ENCODE measurements at places on chromosomes 5 and 9.

DNA sequence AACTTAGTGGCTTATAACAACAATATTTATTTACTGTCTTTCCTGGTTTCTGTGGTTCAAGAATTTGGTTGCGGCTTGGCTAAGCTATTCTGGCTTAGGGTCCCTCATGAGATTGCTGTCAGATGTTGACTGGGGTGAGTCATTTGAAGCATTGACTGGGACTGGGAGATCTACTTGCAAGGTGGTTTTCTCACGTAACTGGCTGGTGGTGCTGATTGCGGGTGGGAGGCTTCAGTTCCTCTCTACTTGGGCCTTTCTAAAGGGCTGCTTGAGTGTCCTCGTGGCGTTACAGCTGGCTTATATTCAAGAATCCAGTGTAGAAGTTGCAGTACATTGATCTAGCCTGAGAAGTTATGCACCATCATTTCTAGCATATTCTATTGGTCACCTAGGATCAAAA, 218.5 kb upstream of the ELAVL2 start:
- DNase-seq = no peak

GRCh38 chr9:129720181-129720864, 32.5 kb downstream of the PTGES start:
- DNase-seq = no peak

DNA sequence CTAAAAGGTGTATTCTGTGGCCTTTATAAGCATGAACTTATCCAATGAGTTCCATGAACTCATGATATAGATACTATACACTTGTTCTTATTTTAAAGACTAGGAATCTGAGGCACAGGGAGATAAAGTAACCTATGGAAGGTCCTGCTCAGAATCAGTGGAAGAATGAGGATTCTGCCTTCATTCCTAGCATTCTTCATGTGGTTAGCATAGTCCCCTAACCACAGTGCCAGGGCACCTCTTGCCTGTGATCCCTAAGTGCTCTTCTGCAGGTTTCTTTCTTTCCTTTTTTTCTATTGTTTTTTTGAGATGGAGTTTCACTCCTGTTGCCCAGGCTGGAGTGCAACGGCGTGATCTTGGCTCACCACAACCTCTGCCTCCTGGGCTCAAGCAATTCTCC, 174.1 kb downstream of the C9orf152 start:
- DNase-seq = peak; percentile 28

GRCh38 chr9:136351252-136351800, 12.2 kb downstream of the DNLZ start:
- no peak for DNase-seq

GRCh38 chr9:108443741-108444140, 412.0 kb downstream of the ACTL7B start:
- DNase-seq = peak; percentile 25

DNA sequence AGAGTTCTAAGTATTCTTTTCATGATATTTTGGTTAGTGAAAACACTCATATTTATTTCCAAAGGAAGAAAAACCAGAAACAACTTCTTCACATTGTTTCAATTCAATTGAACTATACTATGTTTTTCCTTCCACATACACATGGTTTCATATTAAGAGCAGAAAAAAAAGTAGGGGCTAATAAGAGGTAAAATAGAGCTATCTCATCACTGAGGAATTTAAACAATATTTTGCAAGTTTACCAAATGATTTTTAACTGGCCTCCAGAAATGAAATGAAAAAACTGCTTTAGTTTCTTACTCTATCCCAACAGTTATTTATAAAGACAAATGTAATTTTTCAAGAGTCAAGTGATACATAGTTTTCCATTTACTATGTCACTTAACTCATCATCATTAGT, 233.5 kb downstream of the RFX3 start:
- no peak for DNase-seq

DNA sequence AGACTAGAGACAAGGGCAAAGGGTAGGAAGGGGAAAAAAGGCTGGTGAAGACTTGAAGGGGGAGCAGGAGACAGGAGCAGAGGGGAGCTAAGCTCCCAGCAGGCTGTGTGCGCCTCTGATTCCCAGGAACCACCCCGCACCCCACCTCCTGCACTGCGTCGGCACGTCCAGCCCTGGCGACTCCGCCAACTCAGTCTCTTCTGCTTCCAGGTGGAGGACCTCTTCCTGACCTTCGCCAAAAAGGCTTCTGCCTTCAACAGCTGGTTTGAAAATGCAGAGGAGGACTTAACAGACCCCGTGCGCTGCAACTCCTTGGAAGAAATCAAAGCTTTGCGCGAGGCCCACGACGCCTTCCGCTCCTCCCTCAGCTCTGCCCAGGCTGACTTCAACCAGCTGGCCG, 30.5 kb downstream of the DYNC2I2 start:
- no peak for DNase-seq

GRCh38 chr9:128638580-128638979, 18.1 kb downstream of the DYNC2I2 start:
- DNase-seq = no peak

DNA sequence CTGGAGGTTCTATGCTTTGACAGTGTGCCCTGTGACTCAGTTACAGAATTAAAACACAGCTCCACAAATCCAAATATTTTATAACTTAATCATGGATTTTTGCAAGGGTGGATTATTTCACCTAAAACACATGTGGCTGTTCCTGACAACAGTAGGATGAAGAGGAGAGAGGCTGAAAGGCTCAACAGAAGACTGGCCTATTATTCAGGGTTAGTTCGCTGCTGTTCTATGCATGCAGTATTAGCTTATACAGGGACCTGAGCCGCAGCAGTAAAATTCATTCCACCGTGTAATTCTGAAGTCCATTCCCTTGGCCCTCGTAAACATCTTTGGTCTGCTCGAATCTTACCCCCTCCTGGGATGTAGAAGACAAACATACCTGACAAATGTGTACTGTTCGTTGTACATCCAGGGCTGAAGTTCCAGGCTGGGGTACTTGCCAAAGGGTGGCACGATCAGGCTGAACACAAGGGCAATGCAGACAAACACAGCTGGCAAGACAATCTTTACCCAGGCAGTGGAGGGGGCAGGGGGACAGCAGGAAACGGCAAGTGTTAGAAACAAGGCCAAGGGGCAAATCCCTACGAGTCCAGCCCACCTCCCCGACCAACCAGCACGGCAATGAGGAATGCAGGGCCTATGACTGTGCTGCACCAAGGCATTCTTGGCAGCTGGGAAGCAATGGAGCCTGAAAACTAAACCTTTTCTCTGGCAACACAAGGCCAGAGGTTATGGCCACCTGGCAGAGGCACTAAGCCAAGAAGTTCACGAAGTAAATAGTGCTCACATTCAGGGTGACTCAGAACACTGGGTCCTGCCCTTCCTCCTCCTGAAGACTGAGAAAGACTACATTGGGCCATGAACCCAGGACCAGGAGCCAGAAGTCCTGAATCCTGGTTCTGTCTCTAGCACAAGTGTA, 46.8 kb downstream of the NIPSNAP3B start:
- DNase-seq = peak; percentile 34

DNA sequence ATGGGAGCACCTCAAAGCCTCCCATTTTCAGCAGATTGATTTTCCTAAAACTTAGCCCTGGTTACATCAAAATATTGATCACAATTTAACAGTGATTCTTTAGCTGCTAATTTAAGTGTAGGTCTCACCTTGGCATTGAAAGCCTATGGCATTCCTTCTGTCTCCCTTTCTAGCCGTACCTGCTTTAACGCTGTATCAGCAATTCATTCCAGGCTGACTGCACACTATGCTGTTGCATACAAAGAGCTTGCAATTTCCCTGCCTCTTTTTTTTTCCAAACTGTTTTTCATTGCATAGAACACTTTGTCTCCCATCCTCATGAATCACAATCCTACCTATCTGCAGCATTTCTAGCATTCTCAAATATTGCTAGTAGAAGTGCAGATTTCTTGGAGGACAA, 8.9 kb upstream of the AMACR start:
- DNase-seq = no peak

DNA sequence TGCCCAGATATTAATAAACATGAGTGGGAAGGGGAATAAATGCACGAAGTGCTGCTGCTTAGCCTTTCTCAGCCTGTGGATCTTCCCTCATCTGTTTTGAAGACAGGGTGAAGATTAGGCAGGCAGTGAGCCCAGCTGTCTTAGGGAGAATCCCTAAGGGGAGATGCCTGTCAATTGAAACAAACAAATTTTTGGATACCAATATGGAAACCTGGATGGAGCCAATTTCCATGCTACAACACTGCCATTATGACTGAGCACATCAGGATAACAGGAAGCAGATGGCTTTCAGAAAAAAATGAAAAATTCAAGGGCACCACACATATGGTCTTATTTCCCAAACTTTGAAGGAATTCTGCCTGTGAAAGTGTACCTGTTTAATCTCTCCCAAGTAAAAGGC, 80.3 kb downstream of the HMHB1 start:
- DNase-seq = no peak

GRCh38 chr9:86454701-86455615, 100.7 kb upstream of the TUT7 start:
- DNase-seq = no peak

GRCh38 chr5:44900273-44900954, 91.7 kb downstream of the MRPS30 start:
- no peak for DNase-seq

GRCh38 chr9:32490601-32491000, 35.4 kb downstream of the RIGI start:
- DNase-seq = no peak

GRCh38 chr9:122883125-122883524, 22.0 kb downstream of the RC3H2 start:
- DNase-seq = no peak

- DNase-seq = no peak
These were observed 61.3 kb upstream of the SPIN1 start for GRCh38 chr9:88326936-88327335.

DNA sequence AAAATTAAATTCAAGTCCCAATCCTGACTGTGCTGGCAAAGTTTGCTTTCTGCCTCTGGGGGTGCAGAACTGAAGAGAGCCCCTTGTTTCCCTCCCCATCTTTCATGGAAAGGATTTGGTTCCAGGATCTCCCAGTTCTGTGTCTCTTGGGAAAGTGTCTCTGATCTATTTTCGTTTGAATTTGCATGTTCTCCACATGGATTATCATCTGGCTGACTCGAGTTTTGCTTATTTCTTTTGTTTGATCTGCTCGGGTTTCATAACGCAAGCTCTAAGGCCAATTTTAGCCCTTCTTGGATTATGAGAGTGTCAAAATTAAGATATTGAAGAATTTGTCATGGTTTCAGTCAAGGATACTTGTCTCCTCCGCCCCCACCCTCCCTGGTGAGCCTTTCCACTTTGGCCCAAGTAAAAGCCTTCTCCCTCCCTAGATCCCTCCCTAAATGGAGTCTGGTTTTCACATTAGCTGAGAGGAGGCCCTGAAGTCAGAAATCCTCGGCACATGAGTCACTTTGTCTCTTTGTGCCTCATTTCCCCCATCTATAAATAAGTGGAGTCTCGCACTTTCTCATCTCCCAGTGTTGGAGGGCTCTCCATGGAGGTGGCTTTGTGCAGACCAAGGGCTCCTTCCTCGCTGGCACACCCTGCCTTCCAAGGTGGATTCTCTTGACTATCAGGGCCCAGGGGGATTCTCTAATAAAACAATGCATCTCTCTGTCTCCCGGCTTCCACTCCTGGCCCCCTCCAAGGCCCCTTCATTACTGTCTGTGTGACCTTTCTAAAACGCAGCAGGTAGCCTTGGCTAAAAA, 17.3 kb downstream of the ADRB2 start:
- no peak for DNase-seq

GRCh38 chr9:129480227-129480626, 140.7 kb downstream of the C9orf50 start:
- DNase-seq = no peak

DNA sequence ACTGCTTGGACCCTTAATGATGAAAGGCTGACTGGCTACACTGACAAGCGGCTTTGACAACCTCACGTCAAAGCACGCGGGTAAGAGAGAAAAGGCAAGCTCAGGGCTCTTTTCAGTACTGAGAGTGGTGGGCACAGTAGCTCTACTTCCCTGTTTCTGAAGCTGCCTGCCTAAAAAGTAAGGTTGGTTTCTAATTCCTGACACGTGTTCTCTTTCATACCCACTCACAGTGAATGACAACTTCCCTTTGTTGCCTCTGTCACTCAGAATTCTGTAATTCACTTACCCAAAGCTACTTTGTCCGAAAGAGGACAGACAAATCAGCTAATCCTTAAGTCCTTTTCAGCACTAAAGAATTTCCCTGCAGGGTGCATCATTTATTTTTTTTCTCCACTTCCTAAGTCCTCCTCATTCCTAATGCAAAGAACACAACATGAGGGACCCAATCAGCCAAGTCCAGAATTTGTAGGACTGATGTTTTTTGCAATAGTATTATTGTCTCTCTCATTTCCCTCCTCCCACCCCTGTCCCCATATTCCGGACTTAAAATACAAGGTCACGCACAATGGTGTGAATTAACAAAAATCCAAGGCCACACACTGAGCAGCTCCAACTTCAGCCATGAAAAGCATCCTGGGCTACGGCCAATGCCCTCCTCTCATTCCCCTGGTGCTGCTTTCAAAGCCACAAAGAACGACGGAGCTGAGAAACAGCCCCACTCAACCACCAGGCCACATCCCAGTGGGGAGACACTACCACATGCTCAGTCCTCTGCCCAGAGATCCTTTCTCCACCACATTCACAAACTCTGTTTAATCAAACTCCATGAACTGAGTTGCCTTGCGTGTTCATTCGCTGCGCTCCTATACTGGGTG, 221.0 kb downstream of the TSSK1B start:
- no peak for DNase-seq

DNA sequence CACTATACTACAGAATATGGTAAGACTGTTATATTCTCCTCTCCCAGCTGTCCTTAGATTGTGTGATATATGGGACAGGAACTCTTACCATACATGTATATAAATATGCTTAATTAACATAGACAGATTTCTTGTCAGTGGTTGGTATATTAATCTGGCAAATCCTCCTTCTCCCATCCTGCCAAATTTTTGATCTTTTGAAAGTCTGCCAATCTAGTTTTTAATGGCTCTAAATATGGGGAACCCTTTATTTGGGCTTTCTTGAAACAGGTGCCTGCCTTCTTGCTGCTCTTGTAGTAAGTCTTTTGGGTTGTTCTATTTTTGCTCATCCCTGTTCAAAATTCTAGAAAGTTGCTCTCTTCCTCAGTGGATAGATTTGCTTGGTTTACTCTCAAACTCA, 63.5 kb downstream of the SPATA31D1 start:
- DNase-seq = no peak

- no peak for DNase-seq
These were observed 71.8 kb downstream of the ZNF618 start for GRCh38 chr9:113947941-113948340.

- DNase-seq = peak; percentile 62
These were observed 100.9 kb downstream of the BOD1 start for GRCh38 chr5:173515526-173515925.

- no peak for DNase-seq
These were observed 74.5 kb downstream of the APTX start for GRCh38 chr9:32926911-32927310.

- no peak for DNase-seq
These were observed 113.8 kb downstream of the GNAQ start for GRCh38 chr9:77917800-77918199.
